ENCODE measurements at places on chromosomes 7 and 10.

DNA sequence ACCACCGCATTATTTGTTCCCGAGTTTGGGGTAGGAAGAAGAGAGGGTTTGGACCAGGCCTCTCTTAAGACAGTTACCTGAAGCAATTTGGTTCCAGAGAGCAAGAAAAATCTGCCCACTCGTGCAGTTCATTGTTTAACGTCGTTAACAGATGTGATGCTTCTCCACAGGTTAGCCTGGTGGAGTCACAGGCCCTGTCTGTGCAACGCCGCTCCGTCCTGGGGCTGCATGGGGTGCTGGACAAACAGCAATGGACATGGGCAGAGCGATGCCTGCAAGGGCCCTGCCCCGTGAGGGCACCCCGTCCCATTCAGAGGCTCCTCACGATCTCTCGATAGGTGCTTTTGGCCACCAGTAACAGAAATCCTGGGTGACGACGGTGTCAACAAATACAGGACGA lies 9.7 kb downstream of the FOXL3 start:
- no peak for DNase-seq

DNA sequence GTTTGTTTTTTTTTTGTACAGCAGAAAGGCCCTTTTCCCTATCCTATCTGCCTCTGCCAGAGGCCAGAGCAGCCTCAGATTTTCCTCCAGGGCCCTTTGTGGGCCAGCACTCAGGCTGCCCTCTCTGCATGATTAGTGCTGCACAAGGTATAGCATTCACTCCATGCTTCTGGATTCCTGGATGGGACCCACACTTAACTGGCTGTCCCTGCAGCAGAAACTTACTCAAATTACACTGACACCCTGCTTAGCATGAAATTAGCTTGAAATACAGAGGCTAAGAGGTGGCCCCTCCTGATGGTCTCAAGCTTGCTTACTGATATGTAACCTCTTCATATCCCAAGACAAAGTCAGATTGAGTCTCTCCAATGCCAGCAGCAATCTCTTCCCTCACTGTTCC lies 239.3 kb downstream of the SORCS1 start:
- no peak for DNase-seq

DNA sequence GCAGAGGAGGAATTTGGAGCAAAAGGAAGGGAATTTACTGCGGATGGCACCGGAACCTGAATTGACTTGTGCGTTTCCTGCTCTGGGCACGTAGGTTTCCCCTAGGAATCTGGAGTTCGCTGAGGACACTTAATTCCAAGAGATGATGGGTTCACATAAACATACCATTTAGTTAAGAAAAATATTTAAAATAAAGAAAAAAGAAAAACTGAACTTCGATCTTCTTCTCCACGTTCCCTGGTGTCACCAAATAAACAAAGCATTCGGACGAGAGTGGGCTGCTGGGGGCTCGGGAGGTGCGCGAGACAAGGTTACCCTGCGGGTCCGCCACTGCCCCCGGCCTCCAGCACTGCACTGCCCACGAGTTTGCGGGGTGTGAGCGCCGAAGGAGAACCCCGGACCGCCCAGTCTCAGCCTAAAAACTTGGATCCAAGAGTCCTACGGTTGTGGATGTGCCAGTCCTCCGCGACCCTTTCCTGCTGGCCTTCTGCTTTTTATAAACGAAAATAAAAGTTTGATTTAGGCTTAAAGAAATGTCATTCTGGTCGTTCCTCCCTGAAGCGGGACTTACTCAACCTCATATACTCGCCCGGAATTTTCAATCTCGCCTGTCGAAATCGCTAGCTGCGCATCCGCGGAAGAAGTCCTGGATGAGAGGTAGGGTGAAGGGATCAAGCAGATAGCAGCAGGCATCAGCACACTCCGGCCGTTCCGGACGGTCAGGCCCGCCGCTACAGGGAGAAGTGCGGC lies 30.3 kb downstream of the SKIDA1 start:
- DNase-seq = no peak

DNA sequence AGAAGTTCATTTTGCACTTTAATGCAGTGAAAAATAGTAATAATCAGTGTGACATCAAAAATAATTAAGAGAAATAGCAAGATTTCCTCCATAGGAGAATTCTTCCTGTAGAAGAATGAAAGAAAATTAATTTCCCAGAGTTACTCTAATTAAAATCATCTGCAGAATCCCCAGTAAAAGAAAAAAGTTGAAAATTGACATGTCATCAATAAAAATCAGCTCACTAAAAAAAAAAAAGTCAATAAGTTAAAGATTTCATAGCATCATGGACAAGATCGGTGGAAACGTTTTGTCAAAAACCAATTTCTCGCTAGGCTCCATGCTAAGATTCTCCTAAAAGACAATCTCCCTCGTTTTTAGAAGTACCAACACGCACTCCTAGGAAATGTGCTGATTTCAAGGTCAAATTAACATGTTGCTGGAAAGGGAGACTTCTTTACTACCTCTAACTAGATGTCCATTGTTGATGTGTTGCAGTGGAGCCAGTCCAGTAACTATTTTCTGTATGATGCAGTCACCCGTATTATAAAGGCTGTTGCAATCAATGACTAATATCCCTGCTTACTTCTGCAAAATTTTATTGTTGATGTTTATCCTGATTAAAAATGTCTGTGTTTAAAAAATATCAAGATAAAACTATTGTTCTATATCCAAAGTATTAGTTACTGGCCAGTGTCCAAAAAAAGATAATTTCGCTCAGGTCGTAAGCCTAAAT lies 591.9 kb upstream of the MGMT start:
- DNase-seq = no peak

DNA sequence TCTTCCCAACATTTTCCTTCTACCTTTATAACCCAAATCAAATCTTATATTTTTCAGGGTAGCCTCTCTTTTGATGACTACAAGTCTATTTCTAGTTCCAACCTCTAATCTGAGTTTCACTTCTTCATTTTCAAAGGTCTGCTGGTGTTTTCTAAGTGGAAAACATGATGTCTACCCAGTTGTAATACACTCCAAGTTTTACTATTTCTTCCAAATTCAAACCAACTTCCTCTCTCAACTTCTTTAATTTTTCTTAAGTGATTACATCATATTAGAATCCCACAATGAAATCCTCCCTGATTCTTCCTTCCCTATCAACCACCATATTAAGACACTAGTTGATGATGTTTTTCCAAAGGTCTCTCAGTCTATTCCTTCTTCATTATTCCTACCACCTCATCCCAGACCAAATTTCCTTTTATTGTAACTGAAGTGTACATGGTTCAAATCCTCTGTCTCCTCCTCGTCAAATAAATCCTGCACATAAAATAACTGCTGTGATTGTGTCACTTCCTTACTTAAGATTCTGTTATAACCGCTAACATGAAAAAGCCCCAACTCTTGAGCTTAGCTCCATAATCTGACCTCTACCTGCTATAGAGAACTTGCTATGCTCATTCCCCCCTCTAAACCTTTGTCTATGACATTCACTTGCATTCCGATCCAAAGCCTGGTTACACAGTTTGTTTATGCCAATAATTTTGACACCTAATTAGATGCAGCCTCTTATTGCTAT lies 12.7 kb downstream of the TAS2R38 start:
- DNase-seq = no peak

- no peak for DNase-seq
These were observed 14.6 kb upstream of the PWWP2B start for GRCh38 chr10:132382231-132382922.

- no peak for DNase-seq
These were observed 169.2 kb downstream of the ZNF438 start for GRCh38 chr10:30862486-30862885.

- no peak for DNase-seq
These were observed 124.2 kb downstream of the FAM53B start for GRCh38 chr10:124619802-124620490.

DNA sequence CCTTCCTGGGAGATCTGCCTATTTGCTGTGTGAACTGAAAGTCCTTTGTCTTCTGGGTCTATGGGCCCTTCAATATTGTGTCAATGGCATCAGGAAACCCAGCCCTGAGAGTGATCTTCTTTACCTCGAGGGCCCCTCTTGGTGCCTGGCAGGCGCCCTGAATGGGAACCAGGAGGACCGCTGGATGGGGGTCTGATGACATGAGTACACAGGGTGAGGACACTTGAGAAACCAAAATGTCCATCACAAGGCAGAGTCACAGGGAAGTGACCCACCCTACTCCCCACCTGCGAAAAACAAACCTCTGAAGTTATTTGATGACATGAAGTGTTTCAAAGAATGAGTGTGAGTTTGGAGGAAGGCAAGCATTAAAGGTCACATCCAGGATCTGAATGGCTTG lies 17.3 kb downstream of the SFTPA1 start:
- no peak for DNase-seq

- DNase-seq = no peak
These were observed 122.1 kb upstream of the BTBD16 start for GRCh38 chr10:122148876-122149560.

DNA sequence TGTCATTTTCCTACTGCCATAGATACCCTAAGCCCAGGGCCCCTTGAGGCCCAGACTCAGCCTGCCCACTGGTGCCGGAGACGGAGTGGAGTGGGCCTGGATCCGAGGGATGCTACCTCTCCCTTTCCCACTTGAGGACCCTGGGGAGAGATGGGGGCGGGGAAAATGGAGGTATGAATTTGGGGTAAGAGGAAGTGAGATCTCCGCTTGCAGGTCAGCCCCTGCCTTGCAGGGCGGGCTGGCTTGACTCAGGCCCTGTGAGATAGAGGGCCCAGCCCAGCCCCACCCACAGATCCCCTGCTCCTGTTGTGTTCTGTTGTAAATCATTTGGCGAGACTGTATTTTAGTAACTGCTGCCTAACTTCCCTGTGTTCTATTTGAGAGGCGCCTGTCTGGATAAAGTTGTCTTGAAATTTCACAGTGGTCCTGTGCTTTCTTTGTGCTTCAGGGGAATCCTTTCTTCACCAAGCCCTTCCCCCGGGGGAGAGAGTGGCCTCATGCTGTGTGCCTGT lies 13.2 kb downstream of the YKT6 start:
- DNase-seq = no peak

GRCh38 chr7:151010307-151011096 lies 13.8 kb downstream of the ATG9B start:
- no peak for DNase-seq

- DNase-seq = no peak
These were observed 5.8 kb upstream of the NKX2-3 start for GRCh38 chr10:99526861-99527504.

DNA sequence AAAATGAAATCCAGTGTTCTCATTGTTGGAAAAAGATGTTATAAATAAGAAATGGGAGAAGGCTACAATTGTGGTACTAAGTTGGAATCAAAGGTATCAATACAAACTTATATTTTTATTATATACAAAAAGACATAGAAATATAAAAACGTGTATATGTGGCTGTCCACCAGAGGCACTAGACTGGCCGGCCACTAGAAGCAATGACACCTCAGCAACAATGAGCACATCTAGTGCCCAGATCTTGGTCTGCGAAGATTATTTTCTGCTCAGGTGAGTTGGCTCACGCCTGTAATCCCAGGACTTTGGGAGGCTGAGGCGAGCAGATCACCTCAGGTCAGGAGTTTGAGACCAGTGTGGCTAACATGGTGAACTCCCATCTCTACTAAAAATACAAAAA lies 21.6 kb downstream of the IDE start:
- DNase-seq = no peak

GRCh38 chr7:36473454-36474282 lies 84.0 kb downstream of the ANLN start:
- peak; percentile 37 for DNase-seq

GRCh38 chr10:7826971-7827370 lies 8.7 kb downstream of the TAF3 start:
- no peak for DNase-seq

- DNase-seq = no peak
These were observed 68.9 kb downstream of the PHTF2 start for GRCh38 chr7:77867537-77867865.

DNA sequence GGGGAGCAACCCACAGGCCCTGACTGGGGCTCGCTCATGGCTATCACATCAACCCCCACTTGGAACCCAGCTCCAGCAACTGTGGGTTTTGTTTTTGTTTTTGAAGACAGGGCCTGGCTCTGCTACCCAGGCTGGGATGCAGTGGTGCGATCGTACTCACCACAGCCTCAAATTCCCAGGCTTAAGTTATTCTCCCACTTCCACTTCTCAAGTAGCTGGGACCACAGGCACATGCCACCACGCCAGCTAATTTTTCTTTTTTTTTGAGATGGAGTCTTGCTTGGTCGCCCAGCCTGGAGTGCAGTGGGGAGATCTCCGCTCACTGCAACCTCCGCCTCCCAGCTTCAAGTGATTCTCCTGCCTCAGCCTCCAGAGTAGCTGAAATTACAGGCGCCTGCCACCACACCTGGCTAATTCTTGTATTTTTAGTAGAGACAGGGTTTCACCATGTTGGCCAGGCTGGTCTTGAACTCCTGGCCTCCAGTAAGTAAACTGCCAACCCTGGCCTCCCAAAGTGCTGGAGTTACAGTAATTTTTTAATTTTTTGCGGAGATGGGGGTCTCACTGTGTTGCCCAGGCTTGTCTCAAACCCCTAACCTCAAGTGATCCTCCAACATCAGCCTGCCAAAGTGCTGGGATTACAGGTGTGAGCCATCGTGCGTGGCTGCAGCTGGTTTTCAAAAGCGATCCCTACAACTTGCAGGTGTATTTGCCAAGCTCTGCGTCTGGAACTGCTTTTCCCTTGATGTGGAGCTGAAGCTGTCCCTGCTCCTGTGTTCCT lies 228.7 kb downstream of the SKIDA1 start:
- DNase-seq = peak; percentile 22

DNA sequence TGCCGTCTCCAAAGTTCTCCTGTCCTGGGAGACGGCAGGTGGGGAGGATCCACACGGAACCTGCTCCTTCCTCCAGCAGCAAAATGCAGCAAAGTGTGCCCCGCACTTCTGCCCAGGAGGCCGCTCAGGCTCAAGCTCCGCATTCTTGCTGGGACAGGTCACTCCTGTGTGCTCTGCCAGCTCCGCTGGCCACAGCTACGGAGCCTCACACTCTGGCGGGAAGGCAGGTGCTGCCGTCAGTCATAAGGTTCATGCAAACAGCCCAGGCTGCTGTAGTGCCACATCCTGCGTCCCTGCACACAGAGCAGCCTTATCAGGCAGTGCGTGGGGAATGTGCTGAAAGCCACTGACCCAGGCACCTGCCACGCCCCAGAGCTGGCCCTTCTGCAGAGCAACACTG lies 22.4 kb downstream of the ADGRA1 start:
- DNase-seq = no peak

DNA sequence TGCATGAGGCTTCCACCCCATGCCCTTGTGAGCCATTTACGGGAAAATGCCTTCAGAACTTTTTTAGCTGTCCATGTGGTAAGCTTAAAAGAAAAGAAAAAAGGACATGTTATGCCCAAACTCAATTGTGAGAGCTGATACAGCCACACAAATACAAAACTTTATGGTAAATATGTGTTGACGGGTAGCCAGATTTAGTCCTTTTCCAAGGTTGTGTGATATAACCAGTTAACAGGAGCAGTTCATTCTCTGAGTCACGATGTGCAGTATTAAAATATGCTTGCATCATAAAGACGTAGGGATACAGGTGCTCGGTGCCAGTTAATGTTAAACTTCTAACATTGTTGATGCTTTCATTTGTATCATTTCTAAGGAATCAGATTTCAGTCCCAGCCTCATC lies 350.4 kb downstream of the DNAJB6 start:
- DNase-seq = no peak

GRCh38 chr7:141738592-141739013 lies 445 bp downstream of the SSBP1 start:
- no peak for DNase-seq
